Stimulated activated naive CD4-positive, alpha-beta T cell (primary cell): ENCODE measurements at places on chromosomes 6 and 20.

DNA sequence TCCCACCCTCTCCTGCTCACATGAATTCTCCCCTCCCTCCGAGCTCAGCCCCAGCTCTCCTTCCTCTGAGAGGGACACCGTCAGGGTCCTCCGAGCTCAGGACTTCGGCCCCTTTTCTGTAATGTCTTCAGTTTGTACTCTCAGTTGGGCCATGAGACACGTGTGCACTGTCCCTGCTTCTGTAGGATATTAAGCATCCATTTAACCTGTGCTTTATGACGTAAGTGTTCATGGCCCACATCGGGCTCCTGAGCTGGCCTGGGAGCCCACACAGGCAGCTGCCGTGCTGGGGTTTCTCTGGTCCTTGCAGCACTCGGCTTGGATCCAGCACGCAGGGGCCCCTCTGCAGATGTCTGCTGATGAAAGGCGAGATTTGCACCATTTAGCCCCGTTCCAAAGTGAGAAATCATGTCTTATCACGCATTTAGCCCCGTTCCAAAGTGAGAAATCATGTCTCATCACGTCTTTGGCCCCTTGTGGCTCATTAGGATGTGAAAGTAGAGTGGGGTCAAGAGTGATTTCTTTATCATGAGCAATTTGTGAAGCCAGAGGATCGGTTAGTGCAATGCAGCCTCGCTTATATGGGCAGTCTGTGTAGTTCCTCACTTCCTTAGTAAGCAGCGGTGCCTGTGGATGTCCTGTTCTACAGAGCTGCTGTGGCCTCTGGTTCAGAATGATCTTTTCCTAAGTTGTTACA is 25.3 kb downstream of the DUSP22 start:
- no peak for DNase-seq

GRCh38 chr20:40938020-40938419 is 90.6 kb upstream of the TOP1 start:
- no peak for DNase-seq

DNA sequence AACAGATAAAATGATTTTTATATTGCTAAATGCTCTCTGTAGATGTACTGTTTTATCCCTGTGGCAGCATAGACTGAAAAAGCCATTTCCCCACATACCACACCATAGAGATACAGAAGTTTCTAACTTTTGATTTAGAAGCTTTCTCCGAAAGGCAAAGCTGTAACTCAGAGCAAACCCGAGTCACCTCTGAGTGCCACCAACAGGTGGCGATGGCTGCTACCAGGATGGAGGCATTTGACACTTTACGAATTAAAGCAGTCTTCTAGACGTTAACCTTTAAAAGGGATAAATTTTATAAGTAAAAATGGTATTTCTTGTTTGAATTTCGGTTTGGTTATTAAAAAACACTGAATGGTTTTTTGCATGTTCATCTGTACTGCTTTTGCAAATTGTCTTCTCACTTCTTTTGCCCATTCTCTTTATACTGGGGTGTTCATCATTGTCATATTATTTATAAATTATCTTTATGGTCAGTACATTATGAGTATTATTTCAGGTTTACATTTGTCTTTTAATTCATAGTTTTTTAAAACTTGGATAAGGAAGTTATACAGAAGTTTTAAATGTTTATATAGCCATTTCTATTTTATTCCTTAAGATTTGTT is 201.0 kb upstream of the CEP162 start:
- no peak for DNase-seq

DNA sequence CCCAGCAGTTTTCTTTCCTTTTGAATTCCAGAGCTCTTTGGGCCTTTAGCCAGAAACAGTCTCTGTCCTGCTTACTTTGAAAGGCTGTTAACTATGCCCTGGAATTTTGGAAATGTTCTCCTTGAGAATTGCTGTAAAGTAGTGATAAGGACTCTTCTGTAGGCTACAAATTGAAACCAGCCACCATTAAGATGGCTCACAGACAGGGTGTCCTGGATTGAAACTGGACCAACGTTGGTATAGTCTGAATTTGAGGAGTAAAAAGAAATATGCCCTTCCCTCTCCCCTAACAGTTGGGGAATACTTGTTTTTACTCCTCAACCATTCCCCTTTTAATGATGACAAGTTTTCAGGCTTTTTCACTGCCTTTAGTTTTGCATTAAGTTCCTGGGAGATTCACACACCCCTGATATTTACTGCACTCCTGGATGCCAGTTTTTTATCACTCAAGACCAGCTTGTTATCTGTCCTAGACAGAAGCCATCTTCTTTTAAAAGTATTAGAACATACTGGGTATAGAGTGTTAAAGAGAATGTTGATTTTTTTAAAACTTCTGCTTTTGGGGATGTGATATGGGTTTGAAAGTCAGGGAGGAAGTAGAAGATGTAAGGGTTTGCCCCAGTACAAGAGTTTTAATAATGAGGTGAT is 21.9 kb downstream of the TOP1 start:
- no peak for DNase-seq

DNA sequence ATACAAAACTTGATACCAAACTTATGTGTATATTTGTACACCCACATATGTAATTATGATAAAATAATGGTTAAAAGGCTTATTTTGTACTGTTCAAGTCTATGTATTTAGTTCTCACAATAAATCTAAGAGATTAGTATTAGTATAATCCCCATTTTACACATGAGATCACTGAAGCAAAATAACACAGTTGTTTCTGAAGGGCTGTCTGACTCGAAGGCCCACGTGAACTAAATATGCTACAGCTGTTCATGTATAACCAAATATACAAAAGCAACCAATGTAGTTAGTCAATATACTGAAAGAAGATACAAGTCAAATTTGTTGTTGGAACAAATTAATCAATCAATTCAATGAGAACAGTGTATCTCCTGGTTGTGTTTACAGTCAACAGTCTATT is 959.2 kb downstream of the EPHA7 start:
- DNase-seq, result no peak

- DNase-seq, result no peak
Observed at GRCh38 chr6:3301506-3301905, 42.8 kb downstream of the PSMG4 start.
